ENCODE measurements at places on chromosomes 3 and 15. TPM values are rescaled to one million over a fixed set of nuclear protein-coding genes. Genes with fewer than 3 reads are reported as not detected.

DNA sequence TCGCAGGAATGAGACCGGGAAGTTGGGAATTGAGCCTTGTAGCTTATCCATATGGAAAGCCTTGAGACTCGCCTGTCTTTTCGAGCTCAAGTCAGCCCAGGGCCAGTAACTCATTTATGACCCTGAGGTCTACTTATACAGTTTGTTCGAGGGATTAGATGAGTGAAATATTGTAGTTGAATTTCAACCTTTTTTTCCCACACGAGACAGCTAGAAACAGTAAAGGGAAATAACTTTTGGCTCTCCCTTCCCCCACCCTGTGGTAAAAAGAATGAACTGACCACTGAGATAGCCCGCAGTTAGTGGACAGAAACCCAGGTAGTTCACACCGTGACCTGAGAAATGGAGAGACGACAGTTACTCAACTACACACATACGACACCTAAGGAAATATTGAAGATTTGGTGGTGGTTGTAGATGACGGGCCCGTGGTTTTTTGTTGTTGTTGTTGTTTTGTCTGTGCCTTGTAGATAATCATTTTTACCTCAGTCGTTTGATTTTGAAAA lies 841 bp downstream of the EIF3J start:
- no peak for DNase-seq

GRCh38 chr15:77017091-77017660 lies 22.2 kb downstream of the PSTPIP1 start:
- DNase-seq, result no peak

GRCh38 chr15:62766599-62766998 lies 275.9 kb upstream of the TPM1 start:
- DNase-seq, result no peak

DNA sequence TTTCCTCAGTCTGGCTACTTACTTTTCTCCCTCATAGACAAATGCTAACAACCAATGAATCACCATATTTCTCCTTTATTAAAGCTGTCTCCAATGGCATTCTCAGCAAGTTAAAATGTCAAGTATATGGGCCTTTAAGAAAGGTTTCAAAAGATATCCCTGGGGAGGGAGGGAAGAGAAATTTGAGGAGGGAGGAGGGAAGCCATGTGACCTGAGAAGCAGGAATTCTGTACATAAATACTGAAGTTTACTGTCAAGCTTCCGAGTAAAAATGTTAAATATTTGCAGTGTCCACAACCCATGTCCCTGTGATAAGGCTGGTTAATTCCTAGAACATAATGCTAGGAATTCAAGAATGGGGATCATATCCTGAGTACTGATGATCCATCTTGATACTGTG lies 175.9 kb downstream of the CNTN4 start:
- no peak for DNase-seq

DNA sequence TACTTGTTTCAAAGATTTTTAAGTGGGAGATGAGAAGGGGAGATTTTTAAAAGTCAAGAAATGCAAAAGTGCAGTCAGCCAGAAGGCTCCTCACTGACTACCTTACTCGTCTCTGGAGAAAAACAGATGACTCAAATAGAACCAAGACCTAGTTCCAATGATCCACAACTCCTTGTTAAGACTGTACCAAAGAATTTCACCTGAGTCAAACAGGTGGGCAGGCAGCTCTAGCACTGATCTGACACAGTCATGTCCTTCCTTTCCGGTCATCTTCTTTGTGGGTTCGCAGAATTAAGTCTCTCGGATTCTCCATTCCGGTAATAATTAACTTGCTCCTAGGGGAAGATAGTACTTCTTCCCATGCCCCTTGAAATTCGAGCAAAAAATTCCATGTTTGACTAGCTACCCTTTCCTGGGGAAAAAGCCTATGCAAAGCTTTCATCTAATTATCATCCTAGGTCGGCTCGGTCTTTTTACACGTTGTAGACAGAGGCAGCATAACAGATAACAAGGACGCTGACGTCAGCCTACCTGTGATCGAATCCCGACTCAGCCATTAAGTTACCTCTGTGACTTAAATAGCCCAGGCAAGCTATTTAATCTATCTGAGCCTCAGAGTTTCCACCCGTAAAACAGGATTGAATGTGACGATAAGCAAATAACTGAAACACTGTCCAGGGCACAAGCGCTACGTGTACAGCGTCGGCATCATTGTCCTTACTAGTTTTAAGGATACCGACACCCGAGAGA lies 758 bp downstream of the SELENOK start:
- no peak for DNase-seq

GRCh38 chr15:64875641-64876223 lies 34.0 kb downstream of the PLEKHO2 start:
- DNase-seq, result no peak

GRCh38 chr3:36707623-36708409 lies 56.5 kb downstream of the DCLK3 start:
- DNase-seq, result no peak

DNA sequence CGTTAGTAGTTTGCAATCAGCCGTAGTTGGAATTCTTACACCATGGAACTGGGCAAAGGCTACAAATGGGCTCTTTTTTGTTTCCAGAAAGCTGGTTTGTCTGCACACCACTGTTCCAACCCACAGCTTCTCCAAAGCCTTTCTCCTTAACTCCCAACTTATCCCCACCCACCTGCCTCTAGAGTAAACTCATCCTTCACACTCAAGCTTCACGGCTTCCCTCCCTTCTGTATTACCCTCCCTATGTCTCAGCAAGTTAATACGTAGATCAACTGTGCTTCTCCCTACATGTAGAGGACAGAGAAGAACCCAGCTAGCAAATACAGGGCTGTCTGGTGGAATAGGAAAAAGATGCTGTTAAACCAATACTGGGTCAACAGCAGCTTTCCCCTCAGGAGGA lies 363.0 kb upstream of the IL12A start:
- DNase-seq, result no peak

GRCh38 chr15:65362491-65362890 lies 15.3 kb downstream of the IGDCC3 start:
- DNase-seq, result no peak

DNA sequence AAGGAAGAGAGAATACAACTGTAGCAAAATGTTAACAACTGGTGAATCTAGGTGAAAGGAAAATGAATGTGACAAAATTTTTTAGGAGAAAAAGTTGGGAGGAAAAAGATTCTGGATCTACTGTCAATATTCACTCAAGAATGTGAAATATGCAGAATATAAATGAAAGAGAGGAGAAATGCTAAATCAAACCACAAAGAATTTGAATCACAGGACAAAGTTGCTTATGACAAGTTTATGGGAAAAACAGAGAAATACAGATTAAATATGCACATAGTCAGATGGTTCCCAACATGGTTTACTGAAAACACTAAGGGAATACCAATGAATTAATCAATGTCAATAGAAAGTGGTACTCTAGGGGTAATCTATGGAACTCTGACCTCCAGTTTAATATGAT lies 27.6 kb downstream of the C3orf33 start:
- no peak for DNase-seq

DNA sequence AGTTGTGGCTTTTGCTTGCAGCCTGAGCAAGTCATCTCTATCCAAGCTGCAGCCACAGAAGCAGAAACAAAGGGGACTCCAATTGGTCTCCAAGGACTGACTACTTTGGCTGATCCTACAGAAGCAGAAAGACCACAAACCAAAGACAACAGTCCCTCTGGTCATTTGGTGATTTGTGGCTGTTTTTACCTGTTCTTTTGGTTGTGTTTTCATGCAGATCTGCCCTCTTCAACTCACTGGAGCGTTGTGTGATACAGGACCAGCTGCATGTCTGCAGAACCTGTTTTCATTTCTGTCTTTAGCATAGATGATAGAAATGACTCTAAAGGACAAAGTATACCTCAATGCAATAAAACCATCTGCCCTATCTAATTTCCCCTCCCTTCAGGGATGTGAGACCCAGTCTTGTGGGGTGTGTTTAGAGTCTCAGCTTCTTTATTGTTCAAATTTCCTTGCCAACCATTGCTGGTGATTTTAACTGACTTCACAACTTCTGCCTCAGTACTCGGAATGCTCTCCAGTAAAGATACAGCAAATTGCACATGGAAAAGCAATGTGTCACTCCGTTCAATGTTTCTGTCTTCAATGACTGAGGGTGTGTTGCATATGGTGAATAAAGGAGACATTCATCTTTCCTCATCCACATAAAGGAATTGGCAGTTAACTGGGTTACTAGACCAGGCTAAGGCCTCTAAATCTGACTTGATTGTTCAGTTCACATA lies 48.9 kb upstream of the SLC7A14 start:
- no peak for DNase-seq

- DNase-seq, result no peak
These were observed 47.3 kb upstream of the FAM3D start for GRCh38 chr3:58713715-58714401.

- no peak for DNase-seq
These were observed 4.6 kb upstream of the SMCO1 start for GRCh38 chr3:196519718-196520082.

DNA sequence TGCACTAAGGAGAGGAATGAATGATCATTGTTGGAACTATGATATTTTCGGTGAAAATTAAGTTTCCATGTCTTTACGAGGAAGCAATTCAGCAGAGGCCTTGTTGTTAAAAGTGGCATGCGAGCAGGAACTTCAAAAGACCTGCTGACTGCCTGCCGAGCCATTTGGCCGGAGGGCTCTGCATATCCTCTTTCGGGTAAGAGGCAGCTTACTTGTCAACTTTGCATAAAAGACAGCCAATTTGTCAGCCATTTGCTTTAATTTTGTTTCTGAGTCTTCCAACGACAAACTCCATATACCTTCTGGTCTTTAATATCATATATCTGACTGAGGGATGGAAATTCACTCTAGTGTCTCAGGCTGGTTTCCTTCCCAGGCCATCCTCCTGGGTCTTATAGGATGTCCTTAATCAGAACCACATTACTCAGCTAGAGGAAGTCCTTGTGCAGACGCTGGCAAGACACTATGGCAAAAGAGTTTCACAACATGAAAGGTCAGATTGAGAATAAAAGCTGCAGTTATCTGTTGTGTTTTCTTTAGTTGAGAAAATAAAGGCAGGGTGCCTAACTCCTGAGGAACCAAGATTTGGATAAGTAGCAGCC lies 128.7 kb upstream of the WNT5A start:
- no peak for DNase-seq

- no peak for DNase-seq
These were observed 140.3 kb downstream of the FEZF2 start for GRCh38 chr3:62233065-62233464.

DNA sequence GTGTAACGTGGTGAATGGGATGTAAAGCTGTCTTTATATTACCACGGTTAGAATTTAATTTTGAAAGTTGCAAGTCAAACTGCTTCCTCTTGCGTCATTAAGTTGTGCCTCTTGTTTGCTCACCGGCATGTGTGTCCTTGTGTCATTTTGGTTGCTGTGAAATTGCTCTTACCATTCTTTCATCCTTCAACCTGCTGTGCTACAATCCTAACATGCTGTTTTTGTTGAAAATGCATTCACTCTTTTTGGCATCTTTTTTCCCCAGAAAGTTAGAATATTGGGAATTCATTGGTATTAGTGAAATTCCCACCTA lies 164.7 kb downstream of the PGPEP1L start:
- no peak for DNase-seq

GRCh38 chr3:25350725-25351114 lies 77.3 kb upstream of the RARB start:
- no peak for DNase-seq

DNA sequence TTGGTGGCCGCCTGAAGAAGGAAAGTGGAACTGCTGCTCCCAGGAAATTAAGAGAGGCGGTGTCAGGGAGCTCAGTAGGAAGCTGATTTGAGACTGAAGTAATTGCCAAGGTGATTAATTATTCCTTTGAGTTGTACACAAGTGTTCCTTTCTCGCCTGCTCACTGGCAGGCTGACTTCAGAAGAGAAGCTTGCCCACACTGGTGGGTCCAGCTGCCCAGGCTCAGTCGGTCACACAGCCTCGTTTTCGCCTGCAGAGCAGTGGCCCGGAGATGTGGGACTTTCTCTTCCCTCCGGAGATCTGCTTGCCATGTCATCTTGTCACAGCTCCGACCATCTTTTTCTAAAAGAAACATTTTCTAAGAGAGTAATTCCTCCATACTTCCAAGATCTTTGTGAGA lies 478.0 kb downstream of the MCTP2 start:
- DNase-seq, result no peak

GRCh38 chr3:176958560-176958959 lies 238.7 kb downstream of the TBL1XR1 start:
- DNase-seq, result no peak

DNA sequence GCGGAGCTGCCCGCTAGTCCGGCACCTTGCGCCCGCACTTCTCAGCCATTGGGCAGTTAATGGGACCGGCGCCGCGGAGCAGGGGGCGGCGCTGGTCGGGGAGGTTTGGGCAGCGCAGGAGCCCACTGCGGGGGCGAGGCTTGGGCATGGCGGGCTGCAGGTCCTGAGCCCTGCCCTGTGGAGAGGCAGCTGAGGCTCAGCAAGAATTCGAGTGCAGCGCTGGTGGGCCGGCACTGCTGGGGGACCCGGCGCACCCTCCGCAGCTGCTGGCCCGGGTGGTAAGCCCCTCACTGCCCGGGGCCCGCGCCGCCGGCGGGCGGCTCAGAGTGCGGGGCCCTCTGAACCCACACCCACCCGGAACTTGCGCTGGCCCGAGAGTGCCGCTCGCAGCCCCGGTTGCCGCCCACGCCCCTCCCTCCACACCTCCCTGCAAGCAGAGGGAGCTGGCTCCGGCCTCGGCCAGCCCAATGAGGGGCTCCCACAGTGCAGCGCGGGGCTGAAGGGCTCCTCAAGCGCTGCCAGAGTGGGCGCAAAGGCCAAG lies 835.0 kb downstream of the TBL1XR1 start:
- DNase-seq, result no peak

GRCh38 chr3:148379763-148380382 lies 317.8 kb upstream of the AGTR1 start:
- no peak for DNase-seq

GRCh38 chr3:120025520-120025919 lies 68.7 kb downstream of the GSK3B start:
- no peak for DNase-seq

GRCh38 chr3:12489832-12490231 lies 5.6 kb downstream of the TSEN2 start:
- DNase-seq, result no peak

GRCh38 chr15:33382491-33382890 lies 71.7 kb downstream of the RYR3 start:
- no peak for DNase-seq

DNA sequence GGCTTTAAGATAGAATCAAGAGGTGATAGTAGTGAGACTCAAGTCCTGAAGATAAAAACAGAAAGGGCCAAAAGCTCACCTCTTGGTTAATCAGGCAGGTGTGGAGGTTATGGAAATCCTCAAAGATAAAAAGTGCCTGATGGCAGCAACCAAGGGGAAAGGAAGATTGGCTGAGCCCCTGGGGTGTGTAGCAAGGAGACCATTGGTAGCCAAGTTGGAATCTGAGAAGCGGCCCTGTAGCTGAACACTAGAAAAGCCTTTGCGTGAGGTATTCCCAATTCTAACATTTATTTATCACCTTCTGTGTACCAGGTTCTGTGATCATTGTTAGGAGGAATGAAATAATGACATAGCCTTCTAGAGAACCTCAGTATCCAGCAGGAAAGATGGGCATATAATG lies 98.9 kb downstream of the ZNF609 start:
- DNase-seq, result no peak

CCDC14 gene
- 36.8 TPM for total RNA-seq

AADACL2 gene
- total RNA-seq, result 0.21 TPM

PRR20G gene
- total RNA-seq, result not detected

RBP2 gene
- 3.1 TPM for total RNA-seq

PIGZ gene
- 4.6 TPM for total RNA-seq

RARB gene
- 5.6 TPM for total RNA-seq

CLRN1 gene
- not detected for total RNA-seq

GABRB3 gene
- total RNA-seq, result 5.5 TPM

SMCO1 gene
- total RNA-seq, result not detected

KCNH8 gene
- 0.12 TPM for total RNA-seq

All from lower lobe of right lung (tissue), 2 donors.